ENCODE measurements at places on chromosomes 2 and 18.

DNA sequence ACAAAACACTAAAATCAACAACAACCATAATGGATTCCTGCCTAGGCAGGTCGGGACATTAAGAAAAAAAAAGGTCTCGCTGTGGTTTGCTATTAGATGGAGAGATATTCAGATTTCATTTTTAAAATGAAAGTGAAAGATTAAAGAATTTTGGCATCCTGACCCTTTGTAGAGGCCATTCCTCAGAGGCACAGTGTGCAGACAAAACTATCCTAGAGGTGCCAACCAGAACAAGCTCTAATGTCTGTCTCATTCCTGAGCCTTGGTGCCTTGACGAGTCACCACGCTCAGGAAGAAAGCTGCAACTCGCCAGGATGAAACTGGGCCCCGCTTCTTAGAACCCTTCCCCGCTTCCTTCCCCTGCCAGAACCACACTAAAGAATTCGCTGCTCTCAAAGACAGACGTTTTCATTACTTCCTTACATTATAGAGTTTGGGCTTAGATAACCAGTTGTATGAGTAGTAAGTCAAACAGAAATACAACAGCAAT lies 156.0 kb downstream of the TGIF1 start:
- DNase-seq, result no peak
- H3K27me3 ChIP-seq, result no peaks in the 10 kb centered on the region
- peak overlapping the region; percentile 94 for H3K27ac ChIP-seq
- no peaks in the 10 kb centered on the region for H3K36me3 ChIP-seq

- H3K4me3 ChIP-seq, result no peak overlapping the region
- peak; percentile 24 for DNase-seq
- H3K4me1 ChIP-seq, result no peaks in the 10 kb centered on the region
- no peak overlapping the region for H3K27ac ChIP-seq
- H3K36me3 ChIP-seq, result no peaks in the 10 kb centered on the region
- H3K27me3 ChIP-seq, result no peaks in the 10 kb centered on the region
Measured at GRCh38 chr2:71100195-71100964, 29.6 kb downstream of the MCEE start.

- no peaks in the 10 kb centered on the region for H3K27me3 ChIP-seq
- H3K27ac ChIP-seq, result no peak overlapping the region
- no peaks in the 10 kb centered on the region for H3K36me3 ChIP-seq
Measured at GRCh38 chr2:74658516-74658915, 4.5 kb downstream of the SEMA4F start.

- DNase-seq, result no peak
- H3K27ac ChIP-seq, result no peak overlapping the region
- no peak overlapping the region for H3K4me3 ChIP-seq
- H3K4me1 ChIP-seq, result no peaks in the 10 kb centered on the region
Measured at GRCh38 chr18:32160547-32160946, 29.3 kb upstream of the MEP1B start.

DNA sequence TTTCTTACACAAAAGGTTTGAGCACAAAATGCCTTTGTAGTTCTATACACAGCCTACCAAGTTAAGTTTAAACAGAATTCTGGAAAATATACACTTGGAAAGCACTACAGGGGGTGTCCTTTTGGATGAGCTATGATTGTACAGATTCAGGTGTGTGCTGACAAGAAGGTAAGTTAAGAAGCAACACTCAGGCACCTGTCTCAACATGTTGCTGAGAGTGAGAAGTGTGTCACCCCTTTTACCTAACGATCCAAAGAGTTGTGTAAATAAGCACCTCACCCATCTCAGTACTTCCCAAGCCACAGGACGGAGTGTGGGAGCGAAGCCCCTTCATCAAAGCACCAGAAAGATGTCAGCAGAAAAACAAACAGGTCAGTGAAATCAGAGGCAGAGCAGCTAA lies 109.5 kb upstream of the DAPL1 start:
- no peaks in the 10 kb centered on the region for H3K27me3 ChIP-seq
- no peak overlapping the region for H3K27ac ChIP-seq
- no peaks in the 10 kb centered on the region for H3K36me3 ChIP-seq
- DNase-seq, result no peak

DNA sequence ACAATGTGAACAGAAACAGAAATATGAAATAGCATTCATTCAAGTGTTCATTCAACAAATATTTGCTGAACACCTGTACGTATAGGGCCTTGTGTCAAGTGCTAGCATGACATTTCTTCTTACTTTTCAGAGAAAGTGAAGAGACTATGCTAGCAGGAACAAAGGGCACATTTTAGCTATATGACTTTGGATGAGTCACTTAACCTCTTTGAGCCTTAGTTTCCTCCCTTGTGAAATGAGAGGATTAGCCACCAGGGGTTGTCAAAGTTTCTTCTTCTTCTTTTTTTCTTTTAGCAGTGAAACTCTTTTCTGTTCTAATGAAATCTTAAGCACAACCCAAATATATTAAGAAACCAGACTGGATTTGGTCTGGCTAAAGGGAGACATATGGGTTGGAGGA lies 53.1 kb downstream of the FIGN start:
- no peak for DNase-seq
- no peak overlapping the region for H3K27ac ChIP-seq
- H3K4me1 ChIP-seq, result no peaks in the 10 kb centered on the region

DNA sequence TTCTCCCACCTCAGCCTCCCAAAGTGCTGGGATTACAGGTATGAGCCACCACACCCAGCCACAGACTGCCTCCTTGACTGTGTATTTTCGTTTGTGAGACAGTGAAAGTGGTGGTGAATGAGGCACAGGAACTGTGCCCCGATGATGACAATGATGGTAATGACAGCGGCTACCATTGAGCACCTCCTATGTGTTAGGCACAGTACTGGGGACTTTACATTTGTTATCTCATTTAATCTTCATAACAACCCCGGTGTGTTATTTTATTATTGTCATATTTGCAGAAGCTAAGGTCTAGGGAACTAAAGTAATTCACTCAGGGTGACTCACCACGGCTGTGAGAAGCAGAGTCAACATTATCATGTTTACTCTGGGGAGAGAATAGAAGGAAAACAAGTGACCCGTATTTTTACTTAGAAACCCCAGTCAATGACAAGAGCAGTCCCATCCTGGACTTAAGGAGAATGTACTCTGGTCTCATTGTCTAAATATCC lies 77.6 kb upstream of the ALPP start:
- H3K4me1 ChIP-seq, result no peaks in the 10 kb centered on the region
- H3K4me3 ChIP-seq, result no peak overlapping the region
- no peaks in the 10 kb centered on the region for H3K27me3 ChIP-seq
- no peak for DNase-seq
- H3K36me3 ChIP-seq, result no peaks in the 10 kb centered on the region

DNA sequence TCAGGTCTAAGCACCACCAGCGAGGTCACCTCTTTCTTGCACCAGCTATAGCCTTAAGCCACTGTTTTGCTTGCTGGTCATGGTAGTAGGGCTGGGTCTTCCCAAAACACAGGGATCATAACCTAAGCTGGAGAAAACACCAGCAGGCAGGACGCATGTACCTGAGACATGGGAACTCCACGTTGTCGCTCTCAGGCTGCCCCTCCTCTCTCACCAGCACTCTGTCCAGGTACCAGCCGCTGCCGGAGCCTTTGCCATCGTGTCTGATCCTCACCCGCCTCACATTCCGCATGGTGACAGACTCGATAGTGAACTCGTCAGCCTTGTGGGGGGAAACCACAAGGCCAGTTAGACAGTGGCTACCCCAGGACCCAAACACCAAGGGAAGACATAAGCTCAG lies 79.5 kb downstream of the LOXHD1 start:
- no peak for DNase-seq
- no peaks in the 10 kb centered on the region for H3K4me1 ChIP-seq
- no peaks in the 10 kb centered on the region for H3K36me3 ChIP-seq
- H3K27me3 ChIP-seq, result no peaks in the 10 kb centered on the region
- H3K4me3 ChIP-seq, result no peak overlapping the region
- no peak overlapping the region for H3K27ac ChIP-seq

- no peaks in the 10 kb centered on the region for H3K4me1 ChIP-seq
- no peaks in the 10 kb centered on the region for H3K27me3 ChIP-seq
- DNase-seq, result no peak
- H3K36me3 ChIP-seq, result no peaks in the 10 kb centered on the region
Measured at GRCh38 chr2:207444756-207445155, 85.0 kb upstream of the CREB1 start.

DNA sequence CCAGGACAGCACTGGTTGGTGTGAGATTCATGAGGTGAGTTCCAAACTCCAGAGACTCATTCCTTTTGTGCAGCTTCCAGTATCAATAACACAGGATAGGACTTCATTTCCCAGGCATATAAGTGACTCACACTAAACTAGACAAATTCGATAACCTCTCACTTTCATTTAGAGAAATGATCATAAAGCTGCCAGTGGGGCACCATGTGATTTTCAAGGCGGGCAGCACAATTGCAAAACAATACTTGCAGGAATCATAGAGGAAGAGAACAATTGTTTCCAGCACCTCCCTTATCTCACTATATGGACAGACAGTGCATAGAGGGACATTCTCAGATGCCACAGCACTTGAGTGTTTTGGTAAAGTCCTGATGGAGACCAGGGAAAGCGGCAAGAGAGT lies 31.3 kb upstream of the DNAH7 start:
- no peaks in the 10 kb centered on the region for H3K4me1 ChIP-seq
- no peak overlapping the region for H3K4me3 ChIP-seq
- no peaks in the 10 kb centered on the region for H3K27me3 ChIP-seq
- H3K27ac ChIP-seq, result no peak overlapping the region
- DNase-seq, result no peak

DNA sequence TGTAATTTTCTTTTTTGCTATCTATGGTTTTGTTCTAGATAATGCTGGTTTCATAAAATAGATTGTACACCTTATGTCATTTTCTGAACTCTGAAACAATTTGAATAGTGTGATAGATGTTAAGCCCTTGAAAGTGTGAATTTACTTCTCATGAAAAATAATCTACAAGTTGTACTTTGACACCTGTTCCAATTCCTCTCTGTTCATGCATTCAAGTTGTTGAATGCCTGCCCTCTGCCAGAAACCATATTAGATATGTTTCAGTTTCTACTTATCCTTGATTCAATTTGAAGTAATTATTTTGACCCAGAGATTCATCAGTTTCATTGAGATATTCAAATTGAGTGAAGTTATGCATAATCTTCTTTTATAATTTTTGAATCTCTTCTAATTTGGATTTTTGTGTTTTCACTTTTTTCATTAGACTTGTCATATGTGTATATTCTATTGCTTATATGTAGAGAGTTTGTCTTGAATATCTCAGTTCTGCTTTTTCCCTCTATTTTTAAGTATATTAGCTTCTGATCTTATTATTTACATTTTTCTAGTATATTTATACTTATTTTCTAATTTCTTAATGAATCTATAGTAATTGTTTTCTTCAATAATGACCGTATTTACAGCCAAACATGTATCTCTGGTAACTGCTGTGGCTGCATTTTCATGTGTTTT lies 143.3 kb upstream of the TACR1 start:
- H3K4me3 ChIP-seq, result no peak overlapping the region
- DNase-seq, result no peak
- no peaks in the 10 kb centered on the region for H3K4me1 ChIP-seq
- H3K27ac ChIP-seq, result no peak overlapping the region
- no peaks in the 10 kb centered on the region for H3K36me3 ChIP-seq
- no peaks in the 10 kb centered on the region for H3K27me3 ChIP-seq

DNA sequence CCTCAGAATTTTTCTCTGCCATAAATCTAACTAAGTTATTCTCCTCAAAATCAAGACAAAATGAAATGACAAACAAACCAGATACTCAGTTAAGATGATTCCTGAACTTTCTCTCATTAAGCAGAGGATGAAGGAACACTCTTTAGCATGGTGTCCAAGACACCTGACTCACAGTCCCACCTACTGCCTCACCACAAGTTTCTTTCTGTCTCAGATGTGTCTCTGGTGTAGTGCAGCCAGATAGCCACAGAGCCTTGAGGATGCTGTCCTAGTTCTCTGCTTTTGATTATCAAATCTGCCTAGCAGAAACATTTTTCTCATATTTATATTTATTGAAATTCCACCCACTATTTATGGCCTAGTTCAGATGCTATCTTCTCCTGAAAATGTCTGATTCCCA lies 103.6 kb upstream of the TMEM200C start:
- no peak overlapping the region for H3K27ac ChIP-seq
- no peaks in the 10 kb centered on the region for H3K27me3 ChIP-seq
- DNase-seq, result no peak
- no peaks in the 10 kb centered on the region for H3K4me1 ChIP-seq
- no peaks in the 10 kb centered on the region for H3K36me3 ChIP-seq
- no peak overlapping the region for H3K4me3 ChIP-seq

- no peak overlapping the region for H3K27ac ChIP-seq
- no peak for DNase-seq
- H3K27me3 ChIP-seq, result no peaks in the 10 kb centered on the region
- no peak overlapping the region for H3K4me3 ChIP-seq
- no peaks in the 10 kb centered on the region for H3K4me1 ChIP-seq
Measured at GRCh38 chr2:121297217-121297830, 12.3 kb upstream of the TFCP2L1 start.

- no peak overlapping the region for H3K4me3 ChIP-seq
- H3K4me1 ChIP-seq, result no peaks in the 10 kb centered on the region
- no peak overlapping the region for H3K27ac ChIP-seq
- peaks cover 8% of the 10 kb centered on the region for H3K36me3 ChIP-seq
- H3K27me3 ChIP-seq, result no peaks in the 10 kb centered on the region
Measured at GRCh38 chr2:216424274-216424673, 12.0 kb downstream of the SMARCAL1 start.

DNA sequence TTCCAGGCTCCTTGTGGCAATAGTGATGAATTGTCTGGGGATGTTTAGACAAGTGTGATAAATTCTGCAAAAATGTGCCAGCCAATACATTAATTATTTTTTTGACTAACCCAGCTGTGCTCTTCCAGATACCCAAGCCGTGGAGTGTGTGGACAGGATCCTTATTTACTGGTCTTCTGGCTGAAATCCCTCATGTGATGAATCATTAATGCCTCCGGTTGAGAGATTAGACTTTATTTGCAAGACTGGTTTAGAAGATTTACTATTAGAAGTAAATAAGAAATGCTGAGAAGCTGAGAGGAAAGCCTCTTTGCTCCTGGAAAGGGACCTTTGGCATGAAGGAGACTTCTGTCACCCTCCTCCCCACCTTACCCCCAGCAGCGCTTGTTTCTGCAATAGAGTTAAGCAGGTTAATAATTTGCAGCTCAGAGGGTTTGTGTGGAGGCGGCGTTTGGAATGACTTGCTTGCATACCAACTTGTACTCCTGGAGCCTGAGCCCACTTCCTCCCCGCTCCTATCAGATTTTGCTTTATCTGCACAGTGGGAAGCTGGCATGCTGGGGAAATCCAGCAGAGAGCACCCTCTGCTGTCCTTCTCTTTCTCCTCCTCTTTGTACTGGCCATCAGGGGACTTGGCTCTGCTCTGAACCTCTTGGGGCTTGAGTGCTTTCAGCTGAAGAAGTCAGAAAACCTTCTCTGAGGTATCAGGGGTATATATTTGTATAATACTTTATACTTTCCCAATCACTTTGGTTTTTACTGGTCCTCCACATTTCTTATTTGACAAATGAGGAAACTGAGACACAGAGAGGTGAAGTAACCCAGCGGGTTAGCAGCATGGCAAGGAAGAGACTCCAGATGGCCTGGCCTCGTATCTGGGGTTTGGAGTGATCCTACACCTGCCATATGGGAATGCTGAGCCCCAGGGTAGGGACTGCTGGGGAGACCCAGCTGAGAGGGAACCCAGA lies 16.3 kb downstream of the SLC3A1 start:
- H3K27me3 ChIP-seq, result no peaks in the 10 kb centered on the region
- no peaks in the 10 kb centered on the region for H3K4me1 ChIP-seq
- H3K4me3 ChIP-seq, result no peak overlapping the region
- DNase-seq, result no peak
